ENCODE measurements at places on chromosomes 1 and 21.

- no peak for DNase-seq
These were observed 91.6 kb upstream of the TTC39A start for GRCh38 chr1:51421964-51422363.

GRCh38 chr1:55484173-55484572, 269.0 kb upstream of the USP24 start:
- DNase-seq: no peak

- DNase-seq: no peak
These were observed 1.4 kb downstream of the ARHGEF16 start for GRCh38 chr1:3455670-3456448.

DNA sequence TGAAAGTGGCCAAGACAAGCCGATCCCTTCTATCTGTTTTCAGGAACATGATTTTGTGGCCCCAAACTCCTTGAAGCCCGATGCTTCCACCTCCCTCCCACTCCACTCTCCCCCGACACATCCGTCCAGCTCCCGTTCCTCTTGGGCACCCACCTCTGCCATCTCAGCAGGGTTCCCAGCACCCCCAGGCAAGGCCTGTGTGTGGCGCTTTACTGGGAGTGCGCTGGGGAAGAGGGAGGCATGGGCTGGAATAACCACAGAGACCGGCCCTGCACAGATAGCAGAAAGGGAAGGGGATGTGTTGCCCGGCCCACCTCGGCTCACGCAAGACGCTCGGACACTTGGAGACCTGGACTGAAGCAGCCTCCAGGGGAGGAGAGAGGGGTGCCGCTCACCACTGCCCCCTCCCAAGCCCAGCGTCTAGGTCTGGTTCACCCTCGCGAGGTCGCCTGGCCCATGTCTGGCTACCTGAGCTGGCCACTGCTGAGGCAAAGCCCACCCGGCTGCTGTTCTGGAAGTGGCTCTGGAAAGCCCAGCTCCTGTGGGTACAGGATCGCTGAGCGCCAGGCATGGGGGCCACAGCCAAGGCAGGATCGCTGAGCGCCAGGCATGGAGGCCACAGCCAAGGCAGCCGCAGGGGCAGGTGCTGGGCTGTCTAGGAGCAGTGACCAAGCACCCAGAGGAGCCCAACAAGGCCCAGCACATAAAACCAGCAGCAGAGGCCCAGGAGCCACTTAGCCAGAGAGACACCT, 23.8 kb upstream of the COL18A1 start:
- peak; percentile 12 for DNase-seq

- no peak for DNase-seq
These were observed 360.1 kb upstream of the PLXNA2 start for GRCh38 chr1:208604295-208604694.

- DNase-seq: no peak
These were observed 13.0 kb downstream of the BATF3 start for GRCh38 chr1:212686591-212686990.

- no peak for DNase-seq
These were observed 41.0 kb upstream of the DR1 start for GRCh38 chr1:93304716-93305138.

DNA sequence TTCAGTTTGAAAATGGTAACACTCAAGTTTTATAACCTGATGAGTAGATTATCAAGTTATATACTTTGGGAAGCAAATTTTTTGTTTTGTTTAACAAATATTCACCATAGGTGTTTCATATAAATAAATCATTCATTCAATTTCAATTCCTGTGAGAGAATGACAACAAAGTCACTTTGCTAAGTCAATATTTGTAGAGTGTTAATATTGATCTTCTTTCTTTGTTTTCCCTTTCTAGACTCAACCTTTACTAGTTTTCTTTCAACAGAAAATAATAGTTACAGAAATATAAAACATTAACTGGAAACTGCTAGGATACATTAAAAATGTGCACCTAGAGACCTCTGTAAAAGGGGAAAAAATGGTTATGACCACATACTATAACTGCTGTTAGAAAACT, 11.1 kb downstream of the EFCAB7 start:
- no peak for DNase-seq

DNA sequence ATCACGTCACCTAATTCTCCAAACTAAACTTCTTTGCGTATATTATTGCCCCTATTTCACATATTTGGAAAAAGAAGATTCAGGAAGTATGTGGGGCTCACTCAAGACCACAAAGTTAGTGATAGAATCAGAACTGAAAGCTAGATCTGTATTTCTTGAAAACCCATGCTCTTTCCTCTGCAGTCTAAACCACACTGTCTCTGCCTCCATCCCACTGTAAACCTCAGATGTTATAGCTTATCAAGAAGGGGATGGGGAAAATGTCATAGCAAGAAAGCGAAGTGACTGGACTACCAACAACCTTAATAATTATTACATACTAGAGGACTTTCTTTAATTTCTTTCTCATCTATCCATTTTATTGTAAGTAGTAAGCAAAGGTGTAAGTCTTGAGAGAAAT, 257.7 kb upstream of the SGIP1 start:
- no peak for DNase-seq

GRCh38 chr1:213830371-213830770, 157.4 kb upstream of the PROX1 start:
- DNase-seq: no peak

DNA sequence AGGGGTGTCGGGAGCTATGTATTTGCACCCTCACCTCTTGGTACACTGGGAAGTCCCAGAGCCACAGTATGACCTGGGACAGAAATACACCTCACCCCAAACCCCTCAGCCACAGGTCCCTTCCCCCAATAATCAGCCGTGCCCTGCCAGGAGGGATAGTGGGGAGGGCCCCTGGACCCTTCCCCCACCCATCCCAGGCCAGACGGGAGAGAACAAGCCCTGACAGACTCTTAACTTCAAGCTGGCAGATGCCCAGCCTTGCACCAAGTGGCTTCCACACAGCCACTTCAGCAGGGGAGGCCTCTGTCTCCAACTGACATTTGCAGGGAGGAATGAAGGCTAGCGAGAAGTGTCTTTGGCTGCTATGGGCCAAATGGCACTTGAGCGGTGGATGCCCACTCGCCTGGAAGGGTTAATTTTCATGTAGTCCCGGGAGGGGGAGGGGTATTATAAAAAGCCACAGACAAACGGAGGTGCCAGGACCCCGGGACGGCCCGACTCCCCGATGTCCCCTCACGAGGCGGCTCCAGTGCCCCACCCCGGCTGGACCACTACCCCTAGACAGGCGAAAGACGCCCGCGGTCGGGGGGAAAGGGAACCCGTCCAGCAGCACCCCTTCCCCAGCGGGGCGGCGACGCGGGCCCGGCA, 495 bp downstream of the SYNC start:
- DNase-seq: peak; percentile 53

DNA sequence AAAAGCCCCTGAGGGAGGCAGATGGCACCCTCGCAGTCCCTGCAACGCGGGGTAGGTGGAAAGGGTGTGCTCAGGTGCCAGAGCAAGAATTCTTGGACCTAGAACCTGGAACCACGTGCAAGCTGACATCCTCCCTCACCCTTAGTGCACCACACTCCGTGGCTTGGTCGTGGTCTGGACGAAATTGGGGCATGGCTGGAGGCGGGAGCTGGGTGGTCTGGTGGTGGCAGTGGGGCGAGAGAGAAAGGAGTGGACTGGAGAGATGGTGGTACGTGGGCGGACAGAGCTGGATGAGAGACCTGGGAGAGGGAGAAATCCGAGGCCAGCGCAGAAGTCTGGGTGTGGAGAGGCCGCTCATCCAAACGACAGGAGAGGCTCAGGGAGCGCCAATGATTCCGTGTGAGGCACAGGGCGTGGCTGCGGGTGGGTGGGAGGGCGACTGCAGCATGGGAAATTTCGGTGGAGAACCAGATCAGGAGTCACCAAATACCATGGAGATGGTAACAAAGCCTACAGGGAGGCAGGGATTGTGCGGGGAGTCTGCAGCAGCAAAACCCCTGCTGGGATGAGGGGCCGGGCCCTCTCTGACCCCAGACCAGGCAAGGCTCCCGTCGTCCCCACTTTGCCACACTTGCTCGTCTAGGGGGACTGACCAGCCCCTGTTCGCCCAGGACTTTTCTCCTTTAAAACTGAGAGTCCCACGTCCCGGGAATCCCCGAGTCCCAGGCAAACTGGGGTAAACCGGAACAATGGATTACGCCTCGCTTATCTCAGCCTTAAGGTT, 31.9 kb downstream of the CDCP2 start:
- DNase-seq: no peak

DNA sequence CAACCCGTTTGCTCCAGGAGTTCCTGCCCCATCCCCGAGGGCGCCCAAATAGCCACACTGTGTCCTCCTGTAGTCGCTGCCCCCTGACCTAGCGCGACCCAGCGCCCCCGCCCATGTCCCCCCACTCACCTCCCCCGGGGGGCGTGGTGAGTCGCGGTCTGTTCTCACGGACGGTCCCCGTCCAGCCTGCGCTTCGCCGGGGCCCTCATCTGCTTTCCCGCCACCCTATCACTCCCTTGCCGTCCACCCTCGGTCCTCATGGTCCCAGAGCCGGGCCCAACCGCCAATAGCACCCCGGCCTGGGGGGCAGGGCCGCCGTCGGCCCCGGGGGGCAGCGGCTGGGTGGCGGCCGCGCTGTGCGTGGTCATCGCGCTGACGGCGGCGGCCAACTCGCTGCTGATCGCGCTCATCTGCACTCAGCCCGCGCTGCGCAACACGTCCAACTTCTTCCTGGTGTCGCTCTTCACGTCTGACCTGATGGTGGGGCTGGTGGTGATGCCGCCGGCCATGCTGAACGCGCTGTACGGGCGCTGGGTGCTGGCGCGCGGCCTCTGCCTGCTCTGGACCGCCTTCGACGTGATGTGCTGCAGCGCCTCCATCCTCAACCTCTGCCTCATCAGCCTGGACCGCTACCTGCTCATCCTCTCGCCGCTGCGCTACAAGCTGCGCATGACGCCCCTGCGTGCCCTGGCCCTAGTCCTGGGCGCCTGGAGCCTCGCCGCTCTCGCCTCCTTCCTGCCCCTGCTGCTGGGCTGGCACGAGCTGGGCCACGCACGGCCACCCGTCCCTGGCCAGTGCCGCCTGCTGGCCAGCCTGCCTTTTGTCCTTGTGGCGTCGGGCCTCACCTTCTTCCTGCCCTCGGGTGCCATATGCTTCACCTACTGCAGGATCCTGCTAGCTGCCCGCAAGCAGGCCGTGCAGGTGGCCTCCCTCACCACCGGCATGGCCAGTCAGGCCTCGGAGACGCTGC, 1.1 kb downstream of the HTR6 start:
- DNase-seq: no peak

DNA sequence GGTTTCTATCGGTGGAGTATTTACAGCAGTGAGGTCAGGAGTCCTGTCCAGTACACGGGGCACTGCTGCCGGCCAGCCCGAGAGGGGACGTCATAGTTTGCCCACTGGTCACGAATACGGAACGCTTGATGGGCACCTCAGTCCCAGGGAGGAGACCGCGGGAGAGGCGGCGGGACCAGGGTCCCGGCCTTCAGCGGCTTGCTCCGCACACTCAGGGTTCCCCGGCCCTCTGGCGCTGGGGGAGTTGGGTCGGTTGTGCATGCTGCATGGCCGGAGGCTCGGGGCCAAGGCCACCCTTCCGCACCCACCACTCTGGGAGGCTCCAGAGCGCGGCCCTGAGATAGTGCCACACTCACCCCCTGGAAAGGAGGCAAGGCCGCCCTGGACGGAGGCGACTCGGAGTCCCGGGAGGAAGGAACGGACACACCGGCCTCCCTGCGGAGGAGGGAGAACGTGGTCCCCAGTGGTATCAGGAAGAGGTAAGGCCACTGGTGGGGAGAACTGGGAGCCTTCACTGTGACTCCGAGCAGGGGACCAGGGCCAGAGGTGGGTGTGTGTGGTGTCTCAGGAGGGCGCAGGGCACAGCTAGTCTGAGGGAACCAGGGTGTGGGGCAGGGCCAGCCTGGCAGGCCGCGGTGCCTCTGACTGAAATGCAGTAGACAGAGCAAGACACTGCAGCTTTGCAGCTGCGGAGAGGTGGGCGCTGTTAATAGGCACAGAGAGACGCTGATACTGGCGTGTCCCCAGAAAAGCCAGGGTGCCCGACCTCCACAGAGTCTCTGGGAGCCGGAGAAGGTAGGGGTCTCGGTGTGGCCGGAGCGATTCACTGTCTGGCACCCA, 28.6 kb upstream of the PRSS38 start:
- DNase-seq: no peak

DNA sequence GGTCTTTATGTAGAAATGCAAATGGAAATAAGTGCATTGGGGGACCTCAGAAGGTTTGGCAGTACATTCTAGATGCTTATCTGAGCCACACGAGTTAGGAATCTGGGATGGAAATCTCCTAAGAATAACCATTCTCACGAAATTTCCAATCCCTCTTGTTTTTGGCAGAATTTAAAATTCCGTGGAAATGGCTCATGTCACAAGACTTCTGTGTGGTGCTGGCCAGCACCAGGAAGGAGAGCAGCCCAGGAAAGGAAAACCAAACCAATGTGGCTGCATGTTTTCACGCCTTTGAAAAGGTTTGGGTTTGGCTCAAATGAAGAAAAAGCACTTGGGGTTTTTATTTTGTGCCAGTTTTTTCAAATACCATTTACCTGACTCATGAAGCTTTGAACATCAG, 80.1 kb upstream of the KCNK2 start:
- no peak for DNase-seq

DNA sequence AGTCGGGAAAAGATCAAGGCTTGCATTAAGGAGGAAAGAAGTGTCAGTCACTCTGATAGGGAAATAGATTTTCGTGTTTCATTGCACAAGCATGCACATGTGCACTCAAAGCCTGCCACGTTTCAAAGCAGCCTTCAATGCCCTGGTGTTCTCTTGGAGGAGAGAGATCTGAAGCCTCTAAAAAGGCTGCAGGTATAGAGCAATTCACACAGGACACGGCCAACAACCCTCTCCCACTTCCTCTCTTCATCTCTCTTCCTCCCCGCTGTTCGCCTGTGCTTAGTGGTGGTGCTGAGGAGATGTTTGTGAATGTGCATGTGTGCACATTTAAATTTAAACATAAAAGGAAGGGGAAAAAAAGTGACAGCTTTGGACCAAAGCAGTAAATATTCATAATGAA, 117.7 kb downstream of the NUF2 start:
- DNase-seq: no peak

GRCh38 chr1:231159963-231160761, 1.7 kb upstream of the TRIM67 start:
- DNase-seq: no peak

- no peak for DNase-seq
These were observed 395.7 kb upstream of the ST6GALNAC5 start for GRCh38 chr1:76471536-76471935.

GRCh38 chr1:153422450-153423068, 6.2 kb downstream of the S100A7A start:
- peak; percentile 68 for DNase-seq

DNA sequence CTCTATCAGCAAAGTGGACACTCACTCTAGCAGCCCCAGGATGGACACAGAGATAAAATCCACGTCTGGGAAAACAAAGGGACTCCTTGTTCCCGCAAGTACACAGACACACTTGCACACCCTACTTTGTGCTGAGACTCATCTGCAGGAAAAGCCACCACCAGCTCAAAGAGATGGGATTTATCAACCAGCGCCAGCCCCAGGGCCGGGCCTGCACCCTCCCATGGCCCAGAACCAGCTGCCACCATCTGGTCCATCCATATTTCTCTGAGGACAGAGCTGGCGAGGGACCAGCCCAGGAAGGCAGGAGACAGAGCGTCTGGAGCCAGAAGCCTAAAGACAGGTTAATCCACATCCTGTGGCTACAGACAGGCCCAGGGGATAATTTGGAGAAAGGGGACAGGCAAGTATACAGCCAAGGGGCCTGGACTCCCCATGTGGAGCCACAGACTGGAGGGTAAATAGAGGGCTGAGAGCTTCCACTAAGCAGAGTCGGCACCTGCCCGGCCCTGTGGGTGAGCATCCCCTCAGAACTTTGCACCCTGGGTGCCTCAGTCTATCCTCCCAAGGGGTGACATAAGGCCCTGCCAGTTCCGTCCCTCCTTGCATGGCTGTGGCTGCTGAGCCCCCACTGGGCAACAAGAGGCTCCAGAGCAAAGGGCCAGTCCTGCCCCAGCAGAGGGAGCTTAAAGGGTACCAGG, 233.9 kb downstream of the PTPRU start:
- no peak for DNase-seq

Data from left cardiac atrium (tissue), 4 donors.